ENCODE measurements at places on chromosomes 4 and X. TPM values are rescaled to one million over a fixed set of nuclear protein-coding genes. Genes with fewer than 3 reads are reported as not detected.

- DNase-seq: no peak
Observed at GRCh38 chr4:165757451-165757850, 115.6 kb upstream of the TLL1 start.

DNA sequence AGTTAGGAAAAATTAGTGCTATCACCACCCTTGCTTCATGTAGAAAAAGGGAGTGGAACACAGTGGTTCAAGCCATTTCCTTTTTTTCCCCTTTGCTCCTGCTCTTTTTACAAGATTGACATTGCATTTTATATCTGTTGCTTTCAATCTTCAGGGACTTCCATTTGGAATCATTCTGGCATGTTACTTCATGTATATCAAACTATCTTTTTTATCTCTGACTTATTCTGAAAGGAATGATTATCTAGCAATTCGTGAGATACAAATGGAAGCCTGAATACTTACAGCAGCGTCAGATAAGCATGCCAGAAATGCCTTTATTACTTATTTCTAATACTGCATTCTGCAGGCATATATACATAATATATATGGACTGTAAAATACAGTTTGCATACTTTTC, 20.4 kb downstream of the ADGRL3 start:
- DNase-seq: no peak

Gene PAGE2B
- total RNA-seq: not detected

- no peak for DNase-seq
Observed at GRCh38 chrX:112867570-112867969, 26.9 kb upstream of the AMOT start.

DNA sequence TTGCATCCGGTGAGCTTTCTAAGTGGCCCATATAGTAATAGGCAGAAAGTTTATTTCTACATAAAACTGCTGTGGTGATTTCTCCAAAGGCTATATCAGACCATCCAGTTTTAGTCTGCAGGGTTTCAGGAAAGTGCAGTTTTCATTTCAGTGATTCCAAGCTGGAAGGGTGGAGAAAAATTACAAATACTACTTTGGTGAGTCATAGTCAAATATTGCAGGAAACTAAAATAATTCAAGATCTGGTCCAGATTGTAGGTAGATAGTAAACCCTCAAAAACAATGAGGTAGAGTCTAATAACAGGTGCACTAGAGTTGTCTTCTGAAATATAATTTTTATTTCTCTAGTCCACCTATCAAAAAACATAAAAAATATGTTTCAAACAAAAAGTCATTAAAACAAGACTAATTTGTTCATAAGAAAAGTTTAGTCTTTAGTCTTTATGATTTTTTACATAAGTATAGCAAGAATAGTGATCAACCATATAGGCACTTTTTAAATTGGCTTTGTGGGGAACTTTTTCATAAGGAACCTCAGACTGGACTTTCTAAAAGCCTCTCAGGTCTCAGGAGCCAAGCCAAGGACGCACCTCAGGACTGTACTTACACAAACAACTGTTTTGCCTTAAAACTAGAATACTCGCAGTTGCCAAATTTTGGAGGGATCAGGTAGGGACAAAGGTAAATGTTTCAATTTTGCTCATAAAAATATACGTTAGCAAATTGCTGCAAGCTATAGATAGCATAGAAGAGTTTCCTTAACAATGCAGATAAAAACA, 101.8 kb upstream of the TLR3 start:
- no peak for DNase-seq

DNA sequence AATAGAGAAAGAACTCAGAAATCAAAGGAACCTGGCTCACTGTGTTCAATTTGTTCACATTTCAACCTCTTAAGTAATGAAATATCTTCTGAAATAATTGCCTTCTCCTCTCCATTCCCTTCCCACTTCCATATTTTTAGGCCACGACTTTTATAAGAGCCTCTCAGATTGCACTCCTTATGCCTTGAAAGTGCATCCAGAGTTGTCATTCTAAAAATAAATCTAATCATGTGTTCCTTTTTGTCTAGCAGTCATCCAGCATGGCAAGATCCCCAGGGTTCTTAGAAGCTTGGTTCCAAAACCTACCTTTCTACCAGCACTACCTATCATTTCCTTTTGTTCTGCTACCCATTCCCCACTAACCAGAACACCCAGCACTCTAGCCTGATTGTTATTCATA, 42.4 kb upstream of the RPA4 start:
- DNase-seq: no peak

Gene PLK4
- total RNA-seq: 3.5 TPM

GRCh38 chr4:103026868-103027267, 7.4 kb upstream of the SLC9B1 start:
- DNase-seq: no peak

Gene CCDC120
- 12.8 TPM for total RNA-seq

DNA sequence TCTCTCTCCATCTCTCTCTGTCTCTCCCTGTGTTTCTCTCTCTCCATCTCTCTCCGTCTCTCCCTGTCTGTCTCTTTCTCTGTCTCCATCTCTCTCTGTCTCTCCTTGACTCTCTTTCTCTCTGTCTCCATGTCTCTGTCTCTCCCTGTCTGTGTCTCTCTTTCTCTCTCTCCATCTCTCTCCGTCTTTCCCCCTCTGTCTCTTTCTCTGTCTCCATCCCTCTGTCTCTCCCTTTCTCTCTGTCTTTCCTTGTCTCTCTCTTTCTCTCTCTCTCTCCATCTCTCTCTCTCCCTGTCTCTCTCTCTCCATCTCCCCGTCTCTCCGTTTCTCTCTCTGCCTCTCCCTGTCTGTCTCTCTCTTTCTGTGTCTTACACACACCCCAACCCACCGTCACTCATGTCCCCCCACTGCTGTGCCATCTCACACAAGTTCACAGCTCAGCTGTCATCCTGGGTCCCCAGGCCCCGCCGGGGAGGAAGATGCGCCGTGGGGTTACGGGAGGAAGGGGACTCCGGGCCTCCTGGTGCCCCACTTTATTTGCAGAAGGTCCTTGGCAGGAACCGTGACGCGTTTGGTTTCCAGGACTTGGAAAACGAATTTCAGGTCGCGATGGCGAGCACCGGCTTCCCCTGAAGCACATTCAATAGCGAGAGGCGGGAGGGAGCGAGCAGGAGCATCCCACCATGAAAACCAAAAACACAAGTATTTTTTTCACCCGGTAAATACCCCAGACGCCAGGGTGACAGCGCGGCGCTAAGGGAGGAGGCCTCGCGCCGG, 1.2 kb upstream of the SHOX start:
- no peak for DNase-seq

- no peak for DNase-seq
Observed at GRCh38 chr4:6991771-6992557, 51.2 kb upstream of the TADA2B start.

GRCh38 chr4:115234405-115235093, 121.1 kb upstream of the NDST4 start:
- DNase-seq: no peak

Gene GC
- not detected for total RNA-seq

- DNase-seq: no peak
Observed at GRCh38 chrX:46208225-46208854, 336.9 kb downstream of the ZNF674 start.

DNA sequence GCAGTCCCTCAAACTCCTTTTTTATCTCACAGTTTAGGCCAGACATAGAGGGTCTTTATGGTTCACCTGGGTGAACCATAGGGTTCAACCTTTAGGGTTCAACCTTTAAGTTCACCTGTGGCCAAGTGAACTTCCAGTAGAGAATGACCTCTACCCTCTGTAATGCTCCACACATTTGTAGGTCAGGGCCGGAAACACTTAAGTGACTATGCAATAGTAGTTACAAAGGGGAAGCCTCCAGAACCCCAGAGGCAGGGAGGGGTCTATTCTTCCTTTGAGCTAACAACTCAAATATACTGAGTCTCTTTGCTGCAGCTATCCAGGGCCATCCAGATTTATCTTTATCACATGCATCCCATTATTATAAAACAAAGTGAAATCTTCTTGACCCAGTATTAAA, 100.0 kb downstream of the LARP1B start:
- DNase-seq: no peak
